ENCODE measurements at places on chromosomes 16 and 17.

GRCh38 chr16:23306199-23307100, 4.3 kb downstream of the SCNN1B start:
- DNase-seq, result no peak

- no peak for DNase-seq
These were observed 41.6 kb downstream of the USP10 start for GRCh38 chr16:84741340-84741830.

- no peak for DNase-seq
These were observed 12.2 kb upstream of the WNT9B start for GRCh38 chr17:46839211-46839610.

- DNase-seq, result no peak
These were observed 669 bp downstream of the RNF167 start for GRCh38 chr17:4940555-4941318.

DNA sequence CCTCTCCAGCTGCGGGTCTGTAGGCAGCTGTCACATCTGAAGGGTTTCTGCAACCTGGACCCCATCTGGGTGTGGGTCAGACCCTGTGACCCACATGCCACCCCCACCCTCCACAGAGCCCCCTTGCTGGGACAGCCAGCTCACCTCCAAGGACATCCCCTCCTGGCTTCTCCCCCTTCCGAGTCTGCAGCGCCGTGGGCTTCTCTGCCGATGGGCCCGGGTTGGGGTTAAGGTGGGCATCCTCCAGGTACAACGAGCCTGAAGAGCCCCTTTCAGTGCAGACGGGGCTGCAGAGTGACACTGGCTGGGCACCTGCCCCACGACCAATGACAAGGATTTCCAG, 28.9 kb downstream of the OR1D5 start:
- DNase-seq, result no peak

Data from cortex of kidney (tissue), 1 donor.